ENCODE measurements at places on chromosomes 1 and 21.

GRCh38 chr1:55067022-55067778 is 27.9 kb downstream of the PCSK9 start:
- peak; percentile 52 for DNase-seq

- no peak for DNase-seq
These were observed 273.2 kb downstream of the USP25 start for GRCh38 chr21:16002874-16003466.

DNA sequence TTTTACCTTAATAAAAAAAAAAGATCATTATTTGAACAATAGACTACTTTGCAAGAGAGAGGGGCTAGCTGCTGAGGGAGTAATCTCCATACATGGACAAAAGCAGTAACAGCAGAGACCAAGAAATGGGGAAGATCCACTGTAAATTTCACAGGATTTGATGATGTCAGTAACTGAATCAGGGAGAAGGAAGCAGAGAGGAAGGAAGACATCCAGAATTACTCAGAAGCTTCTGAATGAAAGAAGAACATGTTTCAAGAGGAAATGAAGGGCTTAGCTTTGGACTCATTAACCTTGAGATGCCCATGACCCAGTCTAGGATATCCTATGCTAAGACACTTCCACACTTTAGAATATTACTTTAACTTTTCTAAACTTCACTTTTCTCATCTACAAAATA is 60.4 kb downstream of the SLC44A5 start:
- no peak for DNase-seq

- no peak for DNase-seq
These were observed 227.7 kb upstream of the SAMSN1 start for GRCh38 chr21:14773777-14774345.

GRCh38 chr1:30320581-30320890 is 402.8 kb downstream of the MATN1 start:
- no peak for DNase-seq

- DNase-seq = no peak
These were observed 154.2 kb upstream of the ZNHIT6 start for GRCh38 chr1:85862456-85862855.
